COR-L47 (cell line): ENCODE measurements at places on chromosomes 6 and 20.

GRCh38 chr6:123551939-123552707, 84.6 kb downstream of the TRDN start:
- DNase-seq: no peak

- no peak for DNase-seq
Observed at GRCh38 chr6:97085772-97086171, 161.2 kb downstream of the KLHL32 start.

DNA sequence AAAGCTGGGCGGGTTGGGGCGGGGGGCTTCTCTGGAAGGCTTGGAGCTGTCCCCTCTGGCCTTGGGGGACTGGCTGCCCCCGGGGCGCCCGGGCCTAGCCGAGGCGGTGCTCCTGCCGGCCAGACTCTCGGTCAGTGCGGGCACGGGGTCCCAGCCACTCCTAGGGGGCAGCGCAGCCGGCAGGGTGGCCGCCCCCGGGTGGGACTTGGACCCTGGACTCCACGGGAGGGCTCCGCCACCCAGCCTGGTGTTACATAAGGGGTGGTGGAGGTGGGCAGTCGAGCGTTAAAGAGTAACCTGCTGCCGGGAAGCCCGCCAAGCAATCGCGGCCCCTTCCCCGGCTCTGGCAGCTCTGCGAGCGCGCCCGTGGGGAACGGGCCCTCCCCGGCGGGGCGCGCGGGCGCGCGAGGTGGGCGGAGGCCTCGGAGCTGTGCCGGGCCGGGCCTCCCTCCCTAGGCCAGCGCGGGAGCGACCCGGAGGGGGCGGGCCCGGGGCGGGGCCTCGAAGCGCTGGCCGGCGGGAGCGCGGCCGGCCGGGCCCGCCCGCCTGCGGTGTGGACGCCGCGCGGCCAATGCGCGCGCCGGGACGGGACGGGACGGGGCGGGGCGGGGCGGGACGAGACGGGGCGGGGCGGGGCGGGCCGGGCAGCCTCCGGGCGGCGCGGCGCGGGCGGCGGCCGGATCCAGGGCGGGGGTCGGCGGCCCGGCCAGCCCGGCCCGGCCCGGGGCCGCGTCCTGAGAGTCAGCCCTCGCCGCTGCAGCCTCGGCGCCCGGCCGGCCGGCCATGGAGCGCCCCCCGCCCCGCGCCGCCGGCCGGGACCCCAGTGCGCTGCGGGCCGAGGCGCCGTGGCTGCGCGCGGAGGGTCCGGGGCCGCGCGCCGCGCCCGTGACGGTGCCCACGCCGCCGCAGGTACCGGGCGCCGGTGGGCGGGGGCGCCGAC, at the start of gene SLC2A4RG:
SLC2A4RG (plus strand) TSS at position 647 of the 940 bp plus-strand sequence; CDS start at position 784, 137 bp downstream.
- DNase-seq: peak; percentile 40

- DNase-seq: no peak
Observed at GRCh38 chr6:99254616-99255550, 94.6 kb downstream of the FAXC start.

- no peak for DNase-seq
Observed at GRCh38 chr6:89596056-89596455, 42.5 kb downstream of the LYRM2 start.

DNA sequence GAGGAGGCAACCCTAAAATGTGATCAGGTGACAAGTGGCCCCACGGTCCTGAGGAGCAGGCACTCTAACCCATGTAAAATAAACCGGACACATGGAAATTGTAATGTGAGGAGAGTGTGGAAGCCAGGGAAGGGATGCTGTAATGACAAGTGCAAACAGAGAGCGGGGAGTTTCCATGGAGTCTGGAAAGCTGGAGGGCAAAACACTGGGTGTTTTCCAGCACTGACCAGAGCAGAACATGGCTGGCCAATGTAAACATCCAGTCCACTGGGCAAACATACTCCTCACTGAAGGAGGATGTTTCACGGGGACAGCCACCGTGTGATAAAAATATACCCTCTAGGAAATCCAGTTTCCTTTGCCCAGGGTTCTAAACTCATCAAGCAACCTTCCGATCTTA, 219.0 kb upstream of the JARID2 start:
- DNase-seq: peak; percentile 78

DNA sequence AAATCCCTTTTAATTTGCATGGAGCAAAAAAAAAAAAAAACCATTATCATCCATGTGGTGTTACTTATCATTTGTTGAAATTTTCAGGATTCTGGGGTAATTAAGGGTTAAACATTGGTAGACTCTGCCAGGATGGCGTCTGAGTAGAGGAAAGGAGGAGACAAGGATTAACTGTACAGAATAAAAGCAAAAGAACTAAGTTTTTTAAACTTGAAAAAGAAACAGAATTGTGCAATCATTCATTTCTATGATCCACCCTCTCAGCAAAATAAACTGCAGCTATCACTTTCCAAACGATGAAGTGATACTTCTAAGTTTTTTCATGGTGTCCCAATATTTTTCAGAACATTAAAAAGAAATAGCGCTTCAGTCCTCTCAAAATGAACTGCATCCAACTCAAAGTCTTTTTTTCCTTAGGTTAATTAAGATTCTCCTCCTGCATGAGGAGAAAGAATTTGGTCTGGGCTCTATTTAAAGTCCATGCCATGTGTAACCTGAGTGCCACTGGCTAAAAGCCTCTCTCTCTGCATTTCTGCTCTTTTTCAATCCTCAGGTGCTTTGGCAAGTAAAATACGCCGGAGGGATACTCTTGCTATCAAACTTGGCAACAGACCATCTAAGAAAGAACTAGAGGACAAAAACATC, 69.5 kb upstream of the LTV1 start:
- DNase-seq: no peak

DNA sequence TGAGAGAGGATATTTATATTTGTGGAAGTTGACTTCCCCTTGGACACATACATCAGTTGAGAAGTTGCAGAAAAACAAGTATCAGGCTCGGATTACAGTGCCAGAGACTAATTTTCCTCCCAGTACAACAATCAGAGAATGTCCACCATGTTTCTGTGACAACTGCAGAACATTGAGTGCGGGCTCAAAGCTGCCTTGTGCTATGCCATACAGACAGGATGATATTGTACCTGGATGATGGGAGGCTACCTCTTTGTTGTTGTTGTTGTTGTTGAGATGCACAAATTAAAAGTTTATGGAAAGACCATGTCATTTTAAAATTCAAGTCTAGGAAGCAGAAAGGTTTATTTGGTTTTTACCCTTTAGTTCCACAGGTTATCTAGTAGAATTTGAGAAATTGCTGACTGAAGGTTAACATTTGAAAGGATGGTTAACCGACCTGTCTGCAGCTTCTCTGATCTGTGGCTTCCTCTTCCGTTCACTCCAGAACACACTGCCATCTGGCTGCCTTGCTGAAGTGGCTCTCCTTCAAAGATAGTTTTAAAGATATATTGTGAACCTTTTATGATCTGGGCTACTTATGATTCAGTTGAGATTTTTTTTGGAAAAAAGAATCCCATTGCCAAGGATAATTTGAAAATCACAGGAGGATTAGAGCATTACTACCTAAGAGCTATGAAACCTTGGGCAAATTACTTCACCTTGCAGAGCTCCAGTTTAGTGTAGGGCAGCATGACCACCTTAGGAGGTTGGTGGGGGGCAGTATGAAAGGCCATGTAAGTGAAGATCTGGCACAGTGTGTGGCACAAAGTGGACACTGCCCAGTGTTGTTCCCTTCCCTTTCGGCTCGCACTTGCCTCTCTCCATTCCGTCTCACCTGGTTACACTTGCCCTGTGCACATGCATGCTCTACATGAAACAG, 15.9 kb downstream of the TMEM200A start:
- no peak for DNase-seq

GRCh38 chr6:70667256-70667710, 400 bp upstream of the SMAP1 start:
- DNase-seq: no peak
